ENCODE measurements at places on chromosomes 16 and 17.

DNA sequence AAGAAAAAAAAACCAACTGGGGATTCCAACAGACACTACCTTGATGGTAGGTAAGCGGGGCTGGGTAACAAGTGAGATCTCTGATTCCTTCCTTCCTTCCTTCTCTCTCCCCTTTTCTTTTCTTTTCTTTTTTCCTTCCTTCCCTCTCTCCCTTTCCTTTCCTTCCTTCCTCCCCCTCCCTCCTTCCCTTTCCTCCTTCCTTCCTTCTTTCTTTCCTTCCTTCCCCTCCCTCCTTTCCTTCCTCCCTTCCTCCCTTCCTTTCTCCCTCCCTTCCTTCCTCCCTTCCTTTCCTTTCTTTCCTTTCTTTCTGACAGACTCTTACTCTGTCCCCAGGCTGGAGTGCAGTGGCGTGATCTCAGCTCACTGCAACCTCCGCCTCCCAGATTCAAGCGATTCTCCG lies 20.0 kb downstream of the OR2C1 start:
- H3K4me1 ChIP-seq: no peaks in the 10 kb centered on the region
- no peak for DNase-seq
- no peaks in the 10 kb centered on the region for H3K36me3 ChIP-seq
- H3K27ac ChIP-seq: no peak overlapping the region
- no peaks in the 10 kb centered on the region for H3K27me3 ChIP-seq

GRCh38 chr17:70636517-70637133 lies 467.3 kb downstream of the KCNJ2 start:
- H3K4me3 ChIP-seq: no peak overlapping the region
- DNase-seq: no peak
- no peaks in the 10 kb centered on the region for H3K4me1 ChIP-seq
- H3K27ac ChIP-seq: no peak overlapping the region
- H3K36me3 ChIP-seq: no peaks in the 10 kb centered on the region

DNA sequence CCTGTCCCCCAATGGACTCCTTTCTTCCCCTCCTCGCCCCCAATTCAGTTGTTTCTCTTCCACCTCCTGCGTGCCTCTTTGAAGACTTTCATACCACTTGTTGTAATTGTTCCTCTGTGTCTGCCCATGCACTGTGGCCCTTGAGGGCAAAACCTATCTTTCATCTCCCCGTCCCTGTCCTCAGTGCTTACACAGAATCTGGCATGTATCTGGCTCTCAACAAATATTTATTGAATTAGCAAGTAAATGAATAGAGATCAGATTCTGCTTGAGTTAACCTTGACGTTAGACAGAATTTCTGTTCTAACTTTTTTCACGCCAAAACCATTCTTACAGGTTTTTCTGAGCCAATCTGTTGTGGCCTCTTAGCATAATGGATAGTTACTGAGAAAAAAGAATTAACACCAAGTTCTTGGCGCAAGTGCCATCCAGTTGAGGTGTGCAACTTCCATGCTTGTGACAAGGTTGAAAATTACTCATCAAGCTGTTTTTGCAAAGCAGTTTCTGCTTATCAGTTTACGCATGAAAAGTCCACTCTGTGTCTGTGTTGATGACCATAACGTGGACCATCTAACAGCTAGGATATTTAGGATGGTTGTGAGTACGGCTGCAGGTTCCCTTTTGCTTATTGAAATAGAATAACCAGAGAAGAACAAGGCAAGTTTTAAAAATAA lies 215.1 kb downstream of the PRKCA start:
- H3K27me3 ChIP-seq: no peaks in the 10 kb centered on the region
- H3K4me1 ChIP-seq: no peaks in the 10 kb centered on the region
- no peak overlapping the region for H3K27ac ChIP-seq

DNA sequence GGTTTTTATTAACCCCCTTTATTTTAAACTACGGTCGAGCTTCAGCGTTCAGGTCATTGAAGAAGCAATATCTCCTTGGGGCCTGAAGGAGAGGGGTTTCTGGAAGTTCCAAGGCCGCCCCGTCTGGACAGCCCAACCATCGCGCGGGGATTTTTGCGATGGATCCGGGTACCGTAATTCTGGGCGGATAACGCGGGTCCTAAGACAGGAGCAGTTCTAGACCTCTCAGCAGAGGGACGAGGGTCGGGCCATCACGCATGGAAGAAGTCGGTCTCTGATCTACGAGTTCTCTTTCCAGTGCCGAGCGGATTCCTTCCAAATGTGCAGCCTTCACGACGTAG lies 3.6 kb downstream of the BORCS6 start:
- H3K27ac ChIP-seq: peak overlapping the region; percentile 96
- H3K36me3 ChIP-seq: no peaks in the 10 kb centered on the region
- peaks cover 10% of the 10 kb centered on the region for H3K4me1 ChIP-seq
- peak overlapping the region; percentile 91 for H3K4me3 ChIP-seq
- DNase-seq: no peak

- peaks cover 13% of the 10 kb centered on the region for H3K36me3 ChIP-seq
- no peaks in the 10 kb centered on the region for H3K4me1 ChIP-seq
- no peak overlapping the region for H3K27ac ChIP-seq
- no peaks in the 10 kb centered on the region for H3K27me3 ChIP-seq
- H3K4me3 ChIP-seq: no peak overlapping the region
- no peak for DNase-seq
Measured at GRCh38 chr16:84091460-84091859, 25.3 kb downstream of the MBTPS1 start.

Measured in breast epithelium (tissue), 4 donors.